ENCODE measurements at places on chromosomes 5 and 9.

DNA sequence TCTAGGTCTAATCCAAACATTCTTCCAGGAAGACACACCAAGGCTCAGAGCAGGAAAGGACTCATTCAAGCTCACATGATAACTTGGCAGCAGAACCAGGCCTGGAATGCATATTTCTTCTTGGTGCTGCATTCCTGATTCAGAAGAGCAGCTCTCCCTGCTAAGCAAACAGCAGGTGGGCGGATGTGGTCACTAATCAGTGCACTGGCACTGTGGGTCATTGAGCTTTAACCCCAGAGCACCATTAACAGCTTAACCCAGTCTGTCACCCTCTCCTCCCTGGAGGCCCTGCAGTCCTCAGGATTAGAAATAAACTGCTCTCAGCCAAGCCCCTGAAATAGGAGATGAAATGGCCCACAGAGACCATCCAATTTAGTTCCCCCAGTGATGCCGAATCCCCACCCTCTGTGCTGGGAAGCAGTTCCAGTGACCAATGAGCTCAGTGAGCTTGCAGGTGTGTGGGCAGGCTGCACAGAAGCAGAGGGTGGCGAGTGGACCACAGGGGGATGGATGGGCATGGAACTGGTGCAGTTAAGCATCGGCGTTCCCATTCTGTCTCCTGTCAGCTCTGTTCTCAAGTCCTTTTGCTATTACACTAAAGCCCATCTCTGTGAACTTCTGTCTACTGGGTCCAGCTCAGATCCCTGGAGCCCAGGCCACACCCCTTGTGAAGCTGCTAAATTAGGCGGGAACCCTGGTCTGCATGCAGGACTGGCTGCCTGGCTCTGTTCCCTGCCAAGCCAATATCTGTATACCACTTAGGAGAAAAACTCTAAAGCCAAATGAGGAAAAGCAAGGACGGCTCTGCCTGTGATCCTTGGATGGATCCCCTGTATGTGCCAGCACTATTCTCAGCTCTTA lies 16.6 kb upstream of the MEGF9 start:
- DNase-seq, result no peak

GRCh38 chr5:29304545-29304944 lies 1888.9 kb upstream of the CDH6 start:
- no peak for DNase-seq

DNA sequence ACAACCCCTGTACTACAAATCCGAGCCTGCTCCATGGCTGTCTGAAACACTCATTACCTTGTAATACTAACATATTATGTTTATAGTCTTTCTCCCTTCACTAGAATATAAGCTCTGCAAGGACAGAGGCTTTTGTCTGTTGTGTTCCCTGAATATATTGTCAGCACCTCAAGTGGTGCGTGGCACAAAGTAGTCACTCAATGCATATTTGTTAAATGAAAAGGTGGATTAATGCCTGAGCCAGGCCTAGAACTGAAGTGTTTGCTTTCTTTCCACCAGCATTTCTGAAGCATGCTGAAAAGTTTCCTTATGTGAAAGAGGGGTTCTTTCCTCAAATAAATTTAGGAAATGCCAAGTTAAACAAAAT lies 36.3 kb downstream of the ELL2 start:
- DNase-seq, result no peak

- DNase-seq, result no peak
Observed at GRCh38 chr9:110028676-110029075, 179.3 kb downstream of the C9orf152 start.

DNA sequence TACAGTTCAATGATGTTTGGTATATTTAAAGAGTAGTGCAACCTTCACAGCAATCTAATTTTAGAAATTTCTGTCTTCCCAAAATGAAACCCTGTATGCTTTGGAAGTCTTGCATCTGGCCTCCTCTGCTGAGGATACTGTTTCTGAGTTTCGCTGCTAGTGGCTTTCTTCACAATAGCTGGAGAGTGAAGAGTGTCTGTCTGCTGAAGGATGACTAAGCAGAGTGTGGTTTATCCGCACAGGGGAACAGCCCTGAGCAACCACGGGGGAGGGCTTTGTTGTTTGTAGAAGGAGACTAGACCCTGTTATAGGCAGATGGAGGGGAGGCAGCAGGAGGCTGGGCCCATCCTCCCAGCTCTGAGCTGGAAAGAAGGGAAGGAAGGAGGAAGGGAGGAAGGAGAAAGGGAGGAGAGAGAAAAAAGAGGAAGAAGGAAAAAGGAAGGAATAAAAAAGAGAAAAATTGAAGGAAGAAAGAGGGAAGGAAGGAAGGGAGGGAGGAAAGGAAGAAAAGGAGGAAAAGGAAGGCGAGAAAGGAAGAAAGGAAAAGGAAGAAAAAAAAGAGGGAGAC lies 10.5 kb upstream of the IRX2 start:
- no peak for DNase-seq

DNA sequence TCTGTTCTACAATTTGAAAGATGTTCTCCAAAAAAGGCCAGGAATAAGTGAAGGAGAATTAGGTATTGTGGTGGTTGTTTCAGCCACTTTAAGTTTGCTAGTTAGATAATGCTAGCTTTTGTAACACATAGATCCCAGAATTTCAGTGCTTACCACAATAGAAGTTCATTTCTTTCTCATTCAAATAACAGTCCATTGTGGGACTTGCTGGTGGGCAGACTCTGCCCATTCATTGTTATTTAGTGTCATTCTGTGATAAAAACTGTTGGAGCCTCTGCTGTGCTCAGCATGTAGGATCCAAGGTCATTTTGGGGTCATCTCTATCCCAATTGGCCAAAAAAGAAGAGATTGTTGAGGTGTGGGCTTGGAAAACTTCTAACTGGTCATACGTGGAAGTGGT lies 106.8 kb downstream of the CCDC192 start:
- no peak for DNase-seq

DNA sequence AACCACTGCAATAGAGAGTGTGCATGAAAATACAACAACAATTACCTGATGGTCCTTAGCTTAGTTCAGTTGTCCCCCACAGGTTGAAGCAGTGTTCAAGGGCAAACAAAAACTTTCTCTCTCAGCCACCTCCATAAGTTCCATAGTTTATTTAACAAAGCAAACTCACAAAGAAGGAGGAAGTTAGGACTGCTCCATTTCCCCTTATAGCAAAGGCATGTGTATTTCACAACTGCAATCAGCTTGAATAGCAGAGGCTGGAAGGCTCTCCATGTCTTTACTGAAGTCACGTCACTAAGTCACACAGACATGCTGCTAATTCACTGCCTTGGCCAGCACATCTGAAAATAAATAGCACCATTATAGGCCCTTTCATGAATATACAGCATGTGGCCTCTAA lies 43.3 kb downstream of the DOCK8 start:
- no peak for DNase-seq

DNA sequence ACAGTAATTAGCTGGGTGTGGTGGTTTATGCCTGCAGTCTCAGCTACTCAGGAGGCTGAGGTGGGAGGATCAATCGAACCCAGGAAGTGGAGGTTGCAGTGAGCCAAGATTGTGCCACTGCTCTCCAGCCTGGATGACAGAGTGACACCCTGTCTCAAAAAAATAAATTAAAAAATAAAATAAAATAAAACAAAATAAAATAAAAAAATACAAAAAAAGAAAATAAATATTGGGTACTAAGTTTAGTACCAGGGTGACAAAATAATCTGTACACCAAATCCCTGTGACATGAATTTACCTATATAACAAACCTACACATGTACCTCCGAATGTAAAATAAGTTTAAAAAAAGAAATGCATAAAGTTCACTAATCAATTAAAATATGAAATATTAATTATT lies 666.0 kb upstream of the CDH18 start:
- no peak for DNase-seq

DNA sequence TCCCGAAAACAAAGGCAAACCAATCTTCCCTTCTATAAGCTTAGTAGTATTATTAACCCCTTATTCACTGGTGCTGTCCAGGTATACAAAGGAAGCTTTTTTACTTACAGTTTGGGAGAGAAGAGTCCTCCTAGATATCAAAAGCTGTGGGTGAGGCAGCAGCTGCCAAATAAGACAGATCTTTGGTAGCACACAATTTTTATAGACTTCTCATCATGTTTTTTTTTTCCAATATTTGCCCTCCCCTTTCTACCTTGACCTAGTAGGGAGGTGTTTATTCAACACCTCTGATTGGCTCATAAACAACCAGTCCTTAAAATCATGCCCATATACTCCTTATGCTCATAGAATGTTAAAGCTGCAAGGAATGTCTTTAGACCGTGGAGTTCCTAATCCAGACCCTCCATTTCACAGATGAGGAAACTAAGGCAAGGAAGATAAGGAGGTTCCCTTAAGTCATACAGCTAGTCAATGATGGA lies at the start of gene ALDOB:
ALDOB (minus strand) TSS at position 174 of the 479 bp plus-strand sequence. CDS start 4,887 bp downstream, outside the sequence.
- DNase-seq, result no peak

DNA sequence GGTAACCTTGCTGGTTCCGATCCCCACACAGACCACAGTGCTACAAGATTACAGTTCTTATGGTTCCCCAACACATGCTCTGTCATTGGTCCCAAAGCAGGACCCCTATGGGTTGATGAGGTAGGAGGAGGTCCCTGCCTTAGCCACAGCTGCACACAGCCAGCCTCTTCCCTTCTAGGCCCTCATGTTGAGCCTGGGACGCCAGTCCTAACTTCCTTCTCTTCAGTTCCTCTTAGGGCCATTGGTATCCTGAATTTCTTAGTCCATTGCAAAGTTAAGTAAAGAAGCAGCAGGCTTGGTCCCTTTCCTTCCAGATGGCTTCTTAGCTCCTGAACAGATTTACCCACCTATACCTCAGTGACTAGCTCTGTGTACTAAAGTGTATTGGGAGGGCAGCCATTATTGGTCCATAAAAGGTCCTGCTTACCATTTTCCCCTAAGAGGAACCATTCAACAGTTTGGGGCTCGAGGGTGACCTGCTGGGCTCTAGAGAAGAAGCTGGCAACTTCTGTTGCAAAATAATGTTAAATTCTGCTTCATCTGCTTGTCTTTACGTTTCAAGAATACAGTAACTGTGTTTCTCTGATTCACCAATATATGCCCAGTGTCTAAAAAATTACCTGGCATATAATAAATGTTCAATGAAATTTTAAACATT lies 50.2 kb downstream of the PDCD1LG2 start:
- DNase-seq, result no peak

- DNase-seq, result no peak
Observed at GRCh38 chr5:138631096-138631928, 56.1 kb upstream of the HSPA9 start.

DNA sequence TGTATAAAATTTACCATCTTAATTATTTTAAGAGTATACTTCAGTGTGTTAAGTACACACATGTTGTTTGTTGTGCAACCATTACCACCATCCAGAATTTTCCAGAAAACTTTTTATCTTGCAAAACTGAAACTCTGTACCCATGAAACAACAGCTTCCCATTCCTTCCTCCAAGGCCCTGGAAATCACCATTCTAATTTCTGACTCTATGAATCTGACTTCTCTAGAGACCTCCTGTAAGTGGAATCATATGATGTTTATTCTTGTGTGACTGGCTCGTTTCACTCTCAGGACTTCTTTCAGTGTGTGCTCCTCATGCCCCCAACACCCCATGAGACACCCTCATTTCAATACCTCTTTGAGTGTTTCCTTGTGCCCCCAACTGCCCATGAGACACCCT lies 60.4 kb upstream of the COL15A1 start:
- no peak for DNase-seq

GRCh38 chr9:91694081-91694870 lies 255.8 kb downstream of the ROR2 start:
- no peak for DNase-seq

GRCh38 chr5:6714226-6715041 lies 1.2 kb downstream of the TENT4A start:
- DNase-seq, result no peak

- DNase-seq, result no peak
Observed at GRCh38 chr5:96843140-96843539, 33.2 kb upstream of the ERAP2 start.

GRCh38 chr9:297104-297972 lies 82.7 kb downstream of the DOCK8 start:
- DNase-seq, result no peak

DNA sequence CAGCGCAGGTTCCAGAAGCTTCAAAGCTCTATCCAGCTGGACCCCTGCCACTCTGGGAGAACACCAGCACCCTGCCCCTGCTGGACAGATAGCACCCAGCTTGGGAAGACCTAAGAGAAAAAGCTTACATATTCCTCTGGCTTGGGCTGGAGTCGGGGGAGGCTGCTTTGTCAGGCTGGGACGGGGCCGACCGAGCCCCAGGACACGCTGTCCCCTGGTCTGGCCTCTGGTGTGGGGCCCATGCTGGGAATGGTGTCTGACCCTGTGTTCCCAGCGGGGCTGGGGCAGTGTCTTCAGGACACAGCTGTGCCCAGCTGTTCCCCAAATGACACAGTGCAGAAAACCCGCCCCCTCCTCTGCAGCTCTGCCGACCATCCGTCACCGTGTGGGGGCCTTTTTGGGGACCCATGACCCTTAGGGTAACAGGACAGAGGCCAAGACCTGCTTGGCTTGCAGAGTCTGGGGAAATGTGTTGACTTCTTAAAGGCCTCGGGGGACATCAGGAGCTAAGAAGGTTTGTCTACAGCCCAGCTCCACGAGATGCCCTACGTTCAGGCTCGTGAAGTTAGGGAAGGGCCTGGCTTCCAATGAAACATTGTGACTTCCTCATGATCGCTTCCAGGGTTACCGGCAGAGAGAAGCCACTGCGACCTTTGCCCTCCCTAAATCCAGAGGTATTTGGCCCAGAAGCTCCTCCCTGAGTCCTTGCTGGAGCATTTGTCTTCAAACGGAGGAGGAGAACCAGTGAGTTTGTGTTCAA lies 20.4 kb upstream of the SLC2A6 start:
- no peak for DNase-seq

- DNase-seq, result no peak
Observed at GRCh38 chr9:801399-802071, 40.0 kb upstream of the DMRT1 start.

- no peak for DNase-seq
Observed at GRCh38 chr5:41156739-41157138, 56.6 kb downstream of the C6 start.

DNA sequence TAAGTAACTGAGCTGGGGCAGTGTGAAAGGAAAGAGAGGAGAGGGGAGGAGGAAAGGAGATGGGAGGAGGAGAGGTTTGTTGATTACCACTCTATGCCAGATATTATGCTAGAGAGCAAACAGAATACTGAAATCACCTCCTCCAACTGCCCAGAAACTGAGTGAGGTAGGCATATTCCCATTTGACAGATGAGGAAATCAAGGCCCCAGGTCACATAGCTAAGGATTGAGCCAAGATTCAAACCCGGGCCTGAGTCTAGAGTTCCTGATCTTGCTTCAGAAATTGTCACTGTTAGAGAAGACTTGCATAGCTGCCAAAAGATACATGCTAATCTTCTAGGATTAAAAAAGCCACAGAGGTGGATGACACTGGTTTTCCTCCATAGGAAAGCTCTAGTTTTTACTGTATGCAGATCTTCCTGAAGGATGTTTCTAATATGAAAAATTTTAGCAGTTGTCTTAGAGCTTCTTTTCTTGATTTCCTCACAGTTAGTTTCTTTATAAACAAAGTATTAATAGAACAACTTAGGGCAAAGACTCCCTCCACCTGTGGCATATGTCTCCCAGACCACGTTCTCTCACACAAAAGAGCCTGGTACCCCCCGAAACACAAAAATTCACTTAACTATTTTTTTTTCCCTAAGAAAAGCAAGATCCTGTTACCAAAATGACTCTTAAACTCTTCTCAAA lies 97.4 kb downstream of the NLN start:
- DNase-seq, result no peak

GRCh38 chr5:160129841-160130240 lies 10.6 kb upstream of the PWWP2A start:
- no peak for DNase-seq

Data from stimulated activated CD8-positive, alpha-beta memory T cell treated with anti-CD3 and anti-CD28 coated beads, Interleukin-7, amount 100 ng/mL, for 1 hour (primary cell).